Thyroid gland (tissue), 4 donors: ENCODE measurements at places on chromosomes 4 and X.

GRCh38 chr4:15004739-15005301 is 2.5 kb downstream of the CPEB2 start:
- peak; percentile 90 for DNase-seq

GRCh38 chr4:92198711-92199110 is 105.1 kb upstream of the GRID2 start:
- no peak for DNase-seq

DNA sequence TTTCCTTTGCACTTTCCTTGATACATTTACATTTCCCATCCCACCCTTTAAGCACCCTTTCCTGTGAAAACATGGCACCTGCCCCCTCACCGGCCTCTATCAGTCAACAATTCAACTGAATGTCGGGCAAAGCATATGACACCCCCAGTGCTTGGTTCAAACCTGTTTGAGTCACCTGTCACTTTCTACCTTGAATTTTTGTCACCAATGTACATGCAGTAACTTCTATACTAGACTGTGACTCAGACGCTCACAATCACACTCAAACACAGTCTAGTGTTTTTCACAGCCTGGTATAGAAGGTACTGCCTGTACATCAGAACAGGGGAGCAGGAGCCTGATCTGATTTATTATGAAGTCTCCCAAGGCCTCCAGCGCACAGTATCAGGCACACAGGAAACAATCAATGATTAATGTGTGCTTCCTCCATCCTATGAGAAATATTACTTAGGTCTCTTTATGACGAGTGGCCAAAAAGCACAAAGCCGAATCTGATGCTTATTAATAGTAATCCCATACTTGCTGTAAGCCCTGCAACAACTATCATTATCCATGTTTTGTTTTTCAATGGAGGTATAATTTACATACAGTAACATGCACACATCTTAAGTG is 49.2 kb upstream of the FAM9C start:
- DNase-seq, result no peak

DNA sequence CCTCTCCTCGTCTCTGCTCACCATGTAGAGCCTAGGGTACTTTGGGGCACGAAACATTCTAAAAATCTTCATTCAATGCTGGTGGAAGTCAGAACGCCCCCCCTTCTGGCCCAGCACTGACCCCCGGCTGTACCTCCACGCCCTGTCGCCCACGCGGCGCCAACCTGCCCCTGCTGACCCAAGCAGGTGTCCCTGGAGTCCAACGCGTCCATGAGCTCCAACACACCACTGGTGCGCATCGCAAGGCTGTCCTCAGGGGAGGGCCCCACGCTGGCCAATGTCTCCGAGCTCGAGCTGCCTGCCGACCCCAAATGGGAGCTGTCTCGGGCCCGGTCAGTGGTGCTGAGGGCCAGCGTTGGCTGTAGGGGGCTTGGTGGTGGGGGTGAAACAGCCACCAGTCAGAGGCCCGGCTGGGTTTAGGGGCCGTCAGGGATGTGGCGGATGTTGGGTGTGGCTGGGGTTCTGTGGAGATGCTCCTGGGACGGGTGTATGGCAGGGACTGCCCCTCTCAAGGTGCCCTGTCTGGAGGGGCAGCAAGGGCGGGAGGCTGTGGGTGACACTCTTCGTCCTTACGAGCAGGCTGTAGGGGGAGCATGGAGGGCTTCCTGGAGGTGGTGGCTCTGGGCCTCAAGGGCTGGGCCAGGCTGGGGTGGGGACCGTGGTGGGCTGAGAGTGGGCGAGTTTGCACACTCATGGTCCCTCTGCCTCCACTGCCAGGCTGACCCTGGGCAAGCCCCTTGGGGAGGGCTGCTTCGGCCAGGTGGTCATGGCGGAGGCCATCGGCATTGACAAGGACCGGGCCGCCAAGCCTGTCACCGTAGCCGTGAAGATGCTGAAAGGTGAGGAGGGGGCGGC is 11.8 kb downstream of the FGFR3 start:
- DNase-seq, result no peak

GRCh38 chrX:2863646-2864045 is 34.9 kb downstream of the GYG2 start:
- no peak for DNase-seq

- no peak for DNase-seq
These were observed 3.7 kb downstream of the ZFP92 start for GRCh38 chrX:153414856-153415510.

GRCh38 chr4:48297256-48297846 is 27.7 kb upstream of the TEC start:
- DNase-seq, result no peak

GRCh38 chrX:8201896-8202331 is 30.8 kb upstream of the VCX2 start:
- DNase-seq, result no peak

DNA sequence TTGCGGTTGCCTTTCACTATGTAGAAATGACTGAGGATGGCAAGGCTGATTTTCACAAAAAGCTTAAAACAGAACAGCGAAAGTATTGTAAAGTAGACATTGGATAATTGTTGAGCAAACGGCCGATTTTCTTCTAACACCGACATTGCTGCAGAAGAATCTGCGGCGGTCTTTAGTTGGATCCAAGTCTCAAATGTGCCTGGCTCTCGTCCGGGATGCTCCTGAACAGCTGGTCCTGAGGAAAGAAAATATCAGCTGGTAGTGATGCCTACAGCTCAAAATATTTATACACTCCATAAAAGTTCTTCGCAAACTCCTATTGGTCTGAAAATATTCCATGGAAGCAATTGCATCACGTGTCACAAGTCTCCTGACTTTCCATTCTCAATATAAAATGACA is at the start of gene ASB5:
ASB5 (minus strand) TSS at position 260 of the 400 bp plus-strand sequence; CDS start at position 146, 114 bp downstream.
- DNase-seq, result no peak

- DNase-seq, result no peak
These were observed 19.2 kb upstream of the PLCXD1 start for GRCh38 chrX:261919-262352.

GRCh38 chr4:157502656-157503055 is 282.1 kb downstream of the GRIA2 start:
- DNase-seq, result no peak

DNA sequence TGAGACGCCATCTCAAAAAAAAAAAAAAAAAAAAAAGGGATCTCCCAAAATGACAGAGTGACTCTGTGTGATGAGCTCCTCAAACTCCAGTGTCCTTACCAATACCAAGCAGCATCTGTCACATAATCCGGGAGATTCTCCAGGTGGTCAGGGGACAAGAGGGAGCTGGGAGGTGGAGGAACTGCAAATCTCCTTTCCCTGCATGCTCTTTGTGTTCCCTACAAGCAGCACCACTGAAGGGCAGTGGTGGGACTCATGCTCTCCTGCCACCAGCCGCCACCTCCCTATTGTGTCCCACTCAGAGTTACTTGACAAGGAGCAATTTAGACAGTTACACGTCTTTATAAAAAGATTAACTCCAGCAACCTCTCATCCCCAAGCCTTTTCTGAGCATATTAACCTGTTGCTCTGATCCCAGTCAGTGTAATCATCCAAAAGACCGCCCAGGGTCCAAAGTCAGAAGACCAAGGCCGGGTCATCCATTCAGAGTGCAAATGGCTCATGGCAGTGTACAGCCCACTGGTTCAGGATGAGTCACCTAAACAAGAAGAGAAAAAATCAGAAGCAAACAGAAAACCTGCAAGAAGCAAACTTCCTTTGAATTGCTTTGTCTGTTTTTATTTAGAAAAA is 23.6 kb downstream of the MGST2 start:
- no peak for DNase-seq

GRCh38 chr4:25012655-25013054 is 18.1 kb downstream of the LGI2 start:
- DNase-seq, result peak; percentile 89

- DNase-seq, result no peak
These were observed 66.8 kb downstream of the HHIP start for GRCh38 chr4:144712775-144713174.

GRCh38 chr4:5967783-5968182 is 50.4 kb downstream of the C4orf50 start:
- DNase-seq, result no peak

DNA sequence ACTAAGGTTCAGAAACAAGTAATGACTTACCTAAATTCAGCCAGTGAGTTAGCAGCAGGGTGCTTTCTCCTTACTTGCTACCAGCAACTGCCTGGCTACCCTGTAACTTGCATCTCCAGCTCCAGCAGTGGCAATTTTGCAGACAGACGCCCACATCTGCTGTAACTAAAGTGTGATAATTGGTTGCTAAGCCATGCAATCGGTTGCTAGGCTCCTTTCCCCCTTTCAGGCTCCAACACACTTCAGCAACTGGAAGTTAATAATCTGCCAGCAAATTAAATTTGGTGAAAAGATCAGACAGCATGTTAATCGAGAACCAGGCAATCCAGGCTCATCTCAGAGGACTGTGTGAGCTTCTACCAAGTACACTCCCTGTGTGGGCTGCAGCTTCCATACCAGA is 24.2 kb upstream of the ARHGEF9 start:
- DNase-seq, result no peak

GRCh38 chrX:39652336-39652735 is 445.4 kb downstream of the BCOR start:
- DNase-seq, result peak; percentile 12

DNA sequence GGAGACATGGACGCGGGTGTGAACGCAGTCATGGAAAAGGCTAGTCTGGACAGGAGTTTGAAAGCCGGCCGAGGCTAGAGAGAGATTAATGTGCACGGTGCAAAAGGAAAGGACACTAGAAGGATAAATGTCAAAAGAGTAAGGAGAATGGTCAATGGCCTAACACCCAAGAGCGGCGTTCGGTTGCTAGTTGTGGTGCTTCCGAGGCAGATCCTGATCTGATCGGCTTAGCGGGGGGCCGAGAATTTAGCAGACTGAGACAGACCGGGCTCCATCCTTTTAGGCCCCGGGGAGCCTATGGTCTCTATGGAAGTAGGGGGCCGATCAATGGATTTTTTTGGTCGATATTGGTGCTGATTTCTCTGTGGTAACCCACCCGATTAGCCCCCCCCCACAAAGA is 6.9 kb downstream of the GAGE10 start:
- DNase-seq, result no peak

- peak; percentile 54 for DNase-seq
These were observed 103.8 kb upstream of the QRFPR start for GRCh38 chr4:121484633-121485032.

DNA sequence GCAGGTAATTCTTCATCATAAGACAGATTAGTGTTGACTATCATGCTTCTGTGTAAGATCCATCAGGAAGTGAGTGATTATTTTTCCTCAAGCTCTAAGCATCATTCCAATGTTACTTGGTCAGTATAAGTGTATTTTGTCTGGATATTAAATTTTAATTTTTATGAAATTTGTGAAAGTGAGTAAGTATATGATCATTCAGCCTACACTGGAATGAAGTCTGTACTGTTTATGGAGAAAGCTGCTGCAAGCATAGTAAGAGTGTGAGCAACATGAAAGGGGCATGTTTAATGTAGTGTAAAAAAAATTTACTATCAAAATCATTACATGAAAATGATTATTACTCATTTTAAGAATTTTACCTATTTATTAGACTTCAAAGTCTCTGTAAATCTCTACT is 84.8 kb downstream of the IL15 start:
- DNase-seq, result no peak

- DNase-seq, result no peak
These were observed 105.9 kb downstream of the CT47B1 start for GRCh38 chrX:120769576-120770341.

- DNase-seq, result no peak
These were observed 6.7 kb downstream of the RTL8B start for GRCh38 chrX:135015523-135016245.

GRCh38 chr4:168584321-168584771 is 87.5 kb downstream of the PALLD start:
- DNase-seq, result no peak
